T-cell (primary cell): ENCODE measurements at places on chromosomes 7 and 10.

GRCh38 chr7:80047032-80047431, 87.6 kb upstream of the GNAI1 start:
- DNase-seq = no peak

DNA sequence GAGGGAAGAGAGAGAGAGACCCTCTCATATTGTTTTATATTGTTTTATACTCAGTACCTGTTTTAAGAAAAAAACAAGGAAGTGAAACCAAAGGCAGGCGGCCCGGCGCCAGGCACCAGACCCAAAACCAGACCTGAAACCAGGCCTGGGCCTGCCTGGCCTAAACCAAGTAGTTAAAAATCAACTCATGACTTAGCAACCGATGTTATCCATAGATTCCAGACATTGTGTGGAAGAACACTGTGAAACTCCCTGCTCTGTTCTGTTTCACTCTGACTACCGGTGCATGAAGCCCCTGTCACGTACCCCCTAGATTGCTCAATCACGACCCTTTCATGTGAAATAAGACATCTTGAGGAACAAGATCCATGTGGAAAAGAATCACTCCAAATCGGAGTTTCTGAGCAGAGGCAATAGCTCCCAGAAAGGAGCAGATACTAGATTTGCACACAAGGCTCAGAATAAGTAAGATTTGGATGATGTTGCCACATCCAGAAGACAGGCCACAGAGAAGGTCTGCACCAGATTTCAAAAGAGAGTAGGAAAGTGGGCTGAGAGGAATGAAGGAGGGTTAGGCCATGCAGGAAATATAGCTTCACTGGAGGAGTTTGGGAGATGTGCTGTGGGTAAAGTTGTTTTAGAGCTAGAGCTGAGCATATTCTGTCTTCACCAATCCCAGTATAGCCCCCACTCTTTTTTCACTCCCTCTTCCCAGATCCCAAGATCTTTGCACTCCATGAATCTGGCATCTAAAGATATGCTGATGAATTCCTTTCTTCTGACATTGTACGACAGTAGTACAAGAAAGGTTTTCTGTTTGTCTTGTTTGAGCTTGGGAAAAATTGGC, 8.8 kb upstream of the ZNF248 start:
- DNase-seq = no peak

- DNase-seq = no peak
These were observed 9.7 kb upstream of the FKBP9 start for GRCh38 chr7:32947420-32947983.

DNA sequence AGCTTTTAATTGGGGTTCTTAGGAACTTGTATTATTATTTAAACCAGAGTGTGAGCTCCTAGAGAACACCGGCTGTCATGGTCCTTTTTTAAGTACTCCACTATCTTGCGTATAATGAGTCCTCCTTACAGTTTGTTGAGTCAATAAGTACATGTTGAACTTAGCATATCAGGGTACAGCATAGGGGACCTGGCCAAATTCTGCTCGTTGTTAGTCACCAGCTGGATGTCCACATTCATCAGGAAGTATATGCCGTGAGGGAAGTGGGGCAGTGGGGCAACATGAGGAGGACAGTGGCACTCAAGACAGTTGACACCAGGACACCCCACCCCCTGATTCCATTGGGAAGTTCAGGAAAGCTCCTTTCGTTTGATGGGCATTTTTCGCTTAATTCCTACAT, 16.6 kb downstream of the RPP30 start:
- DNase-seq = no peak

DNA sequence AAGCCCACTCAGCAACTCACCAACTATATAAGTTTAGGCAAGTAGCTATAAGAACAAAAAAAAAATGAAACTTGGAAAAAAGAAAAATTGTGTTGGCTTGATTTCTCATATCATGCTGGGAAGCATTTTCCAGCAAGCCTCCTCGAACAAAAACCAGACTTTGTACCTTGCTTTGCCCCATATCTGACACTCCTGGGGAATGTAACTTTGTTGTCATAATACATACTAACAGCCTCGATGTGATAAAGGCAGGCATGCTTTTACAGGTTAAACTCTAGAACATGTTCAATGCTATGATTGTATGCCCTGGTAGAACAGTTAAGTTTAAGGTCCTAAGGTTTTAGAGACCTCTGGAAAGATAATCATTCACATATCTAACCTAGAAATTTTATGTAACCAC, 11.6 kb downstream of the CFAP43 start:
- no peak for DNase-seq

DNA sequence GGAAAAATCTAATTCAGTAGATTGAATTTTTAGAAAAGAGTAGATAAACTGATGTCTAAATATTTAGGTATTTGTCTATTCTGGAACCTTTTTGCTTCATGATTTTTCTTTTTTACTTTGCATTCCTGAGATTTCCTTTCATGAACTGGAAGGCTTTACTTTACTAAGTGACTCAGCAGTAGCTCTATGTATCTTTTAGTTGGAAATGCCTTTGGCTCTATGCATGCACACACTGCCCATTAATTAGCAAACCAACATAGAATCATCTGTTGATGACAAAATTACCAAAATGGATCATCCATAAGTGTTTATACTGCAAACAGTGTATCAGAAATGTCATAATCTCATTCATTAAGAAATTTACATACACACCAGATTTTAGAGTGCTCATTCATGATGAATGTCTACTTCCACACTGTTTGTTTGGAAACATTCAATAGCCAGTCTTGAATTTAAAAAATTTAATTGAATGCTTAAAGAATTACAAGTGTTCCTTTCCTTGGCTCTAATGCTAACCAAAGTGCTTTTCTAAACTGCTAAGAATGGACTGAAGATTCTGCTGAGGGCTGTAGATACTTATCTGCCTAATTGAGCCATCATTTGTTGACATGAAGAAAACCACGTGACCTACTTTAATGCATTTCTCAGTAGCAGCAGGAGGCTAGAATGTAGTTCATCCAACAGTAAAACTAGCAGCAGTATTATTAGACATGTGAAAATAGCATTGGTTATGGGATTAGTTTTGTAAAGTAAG, 282.0 kb downstream of the ADK start:
- no peak for DNase-seq

GRCh38 chr10:71840958-71841335, 10.1 kb downstream of the PSAP start:
- DNase-seq = no peak

DNA sequence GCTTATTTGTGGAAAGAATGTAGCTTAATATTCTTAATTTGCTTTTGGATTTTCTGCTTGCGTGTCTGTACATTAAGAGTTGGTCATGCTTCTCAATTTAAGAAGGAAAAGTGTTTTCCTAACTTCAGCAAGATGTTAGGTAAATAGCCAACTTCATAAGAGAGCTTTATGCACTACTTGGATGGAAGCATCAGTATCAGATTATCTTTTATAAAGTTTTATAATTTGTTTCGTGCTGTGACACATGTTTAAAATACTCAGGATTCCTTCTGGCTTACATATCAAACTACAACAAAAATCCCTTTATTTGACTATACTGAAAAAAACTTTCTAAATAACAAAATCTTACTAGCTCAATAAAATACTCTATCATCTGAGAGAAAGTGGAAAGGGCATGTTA, 34.8 kb upstream of the AGR2 start:
- no peak for DNase-seq

DNA sequence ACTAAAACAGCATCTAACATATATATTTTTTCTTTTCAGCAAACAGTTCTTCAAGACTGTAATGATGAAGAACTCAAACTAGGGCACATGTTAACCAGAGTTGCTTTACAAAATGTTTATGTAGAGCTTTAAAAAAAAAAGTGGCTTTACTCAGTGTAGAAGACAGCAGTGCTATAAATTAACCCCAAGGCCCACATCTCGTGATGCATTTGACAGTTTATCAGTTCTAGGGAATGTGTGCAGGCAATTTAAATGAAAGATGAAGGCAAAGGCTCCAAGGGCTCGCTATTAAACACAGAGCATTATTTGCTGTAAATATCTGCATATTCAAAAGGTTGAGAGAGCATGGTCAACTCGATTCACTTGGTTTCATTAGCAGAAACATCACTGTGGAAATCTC, 558.1 kb downstream of the MAGI2 start:
- DNase-seq = no peak

GRCh38 chr7:122136078-122136477, 8.0 kb downstream of the AASS start:
- DNase-seq = no peak

DNA sequence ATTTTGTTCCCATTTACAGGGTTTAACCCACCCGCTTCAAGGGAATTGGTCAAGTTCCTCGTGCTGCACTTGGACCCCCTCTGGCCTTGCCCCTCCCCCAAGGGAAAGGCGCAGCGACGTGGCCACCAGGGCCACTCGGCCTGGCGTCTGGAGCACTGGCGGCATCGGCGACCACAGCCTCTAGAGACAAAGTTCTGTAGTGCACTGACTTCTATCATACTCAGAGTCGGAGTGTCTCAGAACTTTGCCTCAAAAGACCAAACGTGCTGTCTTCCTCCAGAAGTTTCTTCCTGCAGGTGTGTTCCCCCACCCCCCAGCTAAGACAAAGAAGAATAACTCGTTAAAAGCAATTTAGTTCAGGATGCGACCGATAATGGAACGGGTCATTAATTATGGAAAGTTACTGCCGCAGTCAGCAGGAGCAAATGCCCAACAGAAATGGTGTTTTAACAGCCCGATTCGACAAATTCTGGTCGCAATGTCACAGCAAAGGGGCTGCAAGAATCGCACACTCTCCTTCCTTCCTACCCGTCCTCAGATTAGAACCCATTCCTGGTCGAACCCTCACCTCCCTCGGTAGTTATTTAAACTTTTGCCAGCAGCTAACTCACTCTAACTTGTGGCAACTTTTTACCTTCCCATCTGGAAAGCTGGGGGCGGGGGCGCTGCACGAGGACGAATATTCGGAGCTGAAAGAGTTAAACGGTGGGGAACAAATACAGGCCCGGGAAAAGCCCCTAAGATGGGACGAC, 202.1 kb upstream of the NFE2L3 start:
- peak; percentile 23 for DNase-seq

DNA sequence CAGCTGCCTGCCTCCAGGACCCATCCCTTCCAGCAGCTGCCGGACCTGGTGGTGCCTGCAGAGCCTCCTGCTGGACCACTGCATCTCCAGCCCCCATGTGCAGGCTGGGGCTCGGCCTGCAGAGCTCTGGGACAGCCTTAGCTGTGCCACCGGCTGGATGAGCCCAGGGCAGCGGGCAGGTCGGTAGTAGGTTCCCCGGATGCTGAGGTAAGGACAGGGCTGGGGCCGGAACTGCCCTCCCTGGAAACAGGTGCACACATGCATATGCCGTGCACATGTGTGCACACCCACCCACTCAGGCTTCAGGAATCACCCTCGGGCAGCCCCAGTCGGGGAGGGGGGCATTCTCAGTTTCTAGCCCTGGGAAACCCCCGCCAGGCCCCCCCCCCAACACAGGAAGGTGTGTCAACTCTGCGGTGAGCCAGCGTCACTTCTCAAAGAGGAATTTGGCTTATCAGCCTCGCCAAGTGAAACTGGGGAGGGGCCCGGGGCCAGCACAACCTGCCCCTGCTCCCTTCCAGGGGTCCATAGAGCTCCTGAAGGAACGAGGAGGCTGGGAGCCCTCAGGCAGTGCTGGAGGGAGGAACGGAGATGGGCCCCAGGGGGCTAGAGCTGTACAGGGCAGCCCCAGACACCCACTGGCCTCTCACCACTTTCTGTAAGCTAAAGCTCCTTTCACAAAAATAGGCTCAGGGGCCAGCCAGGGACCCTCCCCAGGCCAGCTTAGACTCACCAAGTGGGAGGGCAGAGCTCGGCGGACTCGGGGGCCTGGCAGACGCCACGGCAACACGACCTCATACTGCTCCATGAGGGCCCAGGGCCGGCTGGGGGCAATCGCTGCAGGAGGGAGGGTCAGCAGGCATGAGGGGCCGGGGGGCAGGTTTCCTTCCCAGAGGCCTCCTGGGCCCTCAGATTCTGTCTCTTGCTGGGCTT, 1.7 kb downstream of the ADAM8 start:
- DNase-seq = peak; percentile 87

DNA sequence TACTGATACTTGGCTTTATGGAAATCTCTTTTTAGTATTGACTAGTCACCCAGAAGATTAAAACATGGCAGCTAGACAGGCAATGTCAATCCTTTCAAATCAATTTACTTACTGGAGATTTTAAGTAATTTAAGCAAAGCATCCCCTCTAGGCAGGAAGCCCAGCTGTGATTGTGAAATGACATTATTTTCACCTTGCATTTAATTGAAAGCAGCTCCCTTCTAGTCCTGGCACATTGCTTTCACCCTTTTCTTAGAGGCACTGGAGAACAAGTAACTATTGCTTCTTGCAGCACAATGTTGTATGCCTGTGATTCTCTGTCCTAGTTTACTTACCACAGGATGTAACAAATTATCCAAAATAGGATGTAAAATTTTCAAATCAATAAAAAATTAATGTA, 13.3 kb downstream of the ST7 start:
- DNase-seq = no peak

DNA sequence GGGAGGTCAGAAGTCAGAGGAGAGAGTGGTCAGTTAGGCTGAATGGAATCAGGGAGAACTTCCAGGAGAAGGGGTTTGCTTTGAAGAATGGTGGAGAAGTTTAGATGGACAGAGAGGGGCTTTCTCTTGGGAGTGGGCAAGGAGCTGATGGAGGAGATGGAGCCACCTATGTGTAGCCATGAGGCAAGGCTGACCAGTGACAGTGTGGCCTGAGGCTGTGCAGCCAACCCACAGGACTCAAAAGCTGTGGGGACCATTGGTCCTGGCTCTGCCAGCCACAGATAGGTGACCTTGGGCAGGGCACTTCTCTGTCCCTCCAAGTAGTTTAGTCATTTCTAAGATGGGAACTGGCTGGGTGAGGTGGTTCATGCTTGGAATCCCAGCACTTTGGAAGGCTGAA, 18.7 kb downstream of the NEURL1 start:
- no peak for DNase-seq

- peak; percentile 29 for DNase-seq
These were observed 2.5 kb downstream of the CYREN start for GRCh38 chr7:135168001-135168400.

GRCh38 chr10:78831461-78831860, 237.3 kb upstream of the ZMIZ1 start:
- no peak for DNase-seq

DNA sequence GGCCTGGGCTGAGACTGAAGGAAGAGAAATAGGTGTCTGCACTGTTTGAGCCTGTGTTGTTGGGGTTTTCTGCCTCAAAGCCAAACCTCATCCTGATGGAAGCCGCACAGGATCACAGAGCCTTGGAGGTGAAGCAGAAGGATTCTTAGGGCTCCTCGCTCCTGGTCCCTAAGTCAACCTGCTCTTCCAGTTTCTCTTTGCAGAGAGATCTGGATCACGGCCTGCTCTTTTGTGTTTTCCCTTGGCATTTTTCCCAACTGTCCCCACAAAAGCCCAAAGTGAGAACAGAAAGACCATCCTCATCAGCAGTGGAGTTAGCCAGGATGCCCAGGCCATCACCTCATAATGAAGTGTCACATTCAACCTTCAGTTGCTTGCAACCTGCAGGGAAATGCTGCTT, 20.3 kb upstream of the PPIA start:
- no peak for DNase-seq
